ENCODE measurements at places on chromosomes 16 and 17. TPM values are rescaled to one million over a fixed set of nuclear protein-coding genes. Genes with fewer than 3 reads are reported as not detected.
A peak's percentile ranks its signal among the peaks of the same experiment; 100 is the strongest.

- H3K27me3 ChIP-seq, result no peaks in the 10 kb centered on the region
- no peaks in the 10 kb centered on the region for H3K36me3 ChIP-seq
- peaks cover 23% of the 10 kb centered on the region for H3K4me1 ChIP-seq
- H3K27ac ChIP-seq, result no peak overlapping the region
- no peak overlapping the region for H3K4me3 ChIP-seq
These were observed 14.9 kb downstream of the MYO1D start for GRCh38 chr17:32861981-32862380.

DNA sequence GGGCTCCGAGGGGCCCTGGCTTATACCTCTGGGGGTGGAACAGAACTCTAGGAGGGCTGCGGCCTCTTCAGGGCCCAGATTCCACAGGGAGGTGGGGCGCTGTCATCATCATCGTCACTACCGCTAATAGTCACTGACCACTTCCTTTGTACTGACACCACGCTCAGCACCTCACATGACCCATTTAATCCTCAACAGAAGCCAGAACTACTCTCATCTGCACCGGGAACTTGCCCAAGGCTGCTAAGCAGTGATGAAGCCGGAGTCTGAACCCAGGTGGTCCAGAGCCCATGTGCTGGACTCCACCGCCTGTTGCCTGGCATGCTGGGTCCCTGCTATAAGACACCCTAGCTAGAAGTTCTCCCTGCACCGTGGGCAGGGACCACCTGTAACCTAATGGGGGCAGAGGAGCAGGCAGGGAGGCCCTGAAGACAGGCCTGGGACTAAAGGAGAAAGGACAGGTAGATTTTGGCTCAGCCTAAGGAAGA lies 12.0 kb downstream of the UNC13D start:
- H3K4me3 ChIP-seq, result no peak overlapping the region
- H3K27me3 ChIP-seq, result no peaks in the 10 kb centered on the region
- peaks cover 9% of the 10 kb centered on the region for H3K4me1 ChIP-seq
- no peak overlapping the region for H3K27ac ChIP-seq
- peak; percentile 76 for DNase-seq

GRCh38 chr17:73013301-73013700 lies 79.2 kb downstream of the SLC39A11 start:
- DNase-seq, result no peak
- no peak overlapping the region for H3K27ac ChIP-seq
- no peak overlapping the region for H3K4me3 ChIP-seq
- peaks cover 7% of the 10 kb centered on the region for H3K4me1 ChIP-seq

DNA sequence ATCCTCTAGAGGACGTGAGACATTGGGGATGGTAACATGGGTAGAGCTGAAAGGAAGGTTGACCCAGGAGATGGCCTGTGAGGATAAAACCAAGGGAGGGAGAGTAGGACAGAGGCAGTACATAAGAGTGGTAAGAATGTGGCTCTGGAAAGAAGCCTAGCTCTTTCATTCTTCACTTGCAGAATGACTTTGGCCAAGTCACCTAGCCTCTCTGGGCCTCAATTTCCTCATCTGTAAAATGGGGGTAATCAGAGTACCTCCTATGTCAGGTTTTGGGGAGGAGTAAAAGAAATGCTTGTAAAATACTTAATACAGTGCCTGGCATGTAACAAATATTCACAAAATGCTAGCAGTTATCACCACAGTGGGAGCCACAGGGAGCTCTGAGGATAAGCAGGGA lies 6.9 kb downstream of the KDM6B start:
- no peak for DNase-seq
- H3K4me1 ChIP-seq, result peaks cover 20% of the 10 kb centered on the region
- no peaks in the 10 kb centered on the region for H3K27me3 ChIP-seq
- H3K27ac ChIP-seq, result peak overlapping the region; percentile 99
- H3K36me3 ChIP-seq, result no peaks in the 10 kb centered on the region

DNA sequence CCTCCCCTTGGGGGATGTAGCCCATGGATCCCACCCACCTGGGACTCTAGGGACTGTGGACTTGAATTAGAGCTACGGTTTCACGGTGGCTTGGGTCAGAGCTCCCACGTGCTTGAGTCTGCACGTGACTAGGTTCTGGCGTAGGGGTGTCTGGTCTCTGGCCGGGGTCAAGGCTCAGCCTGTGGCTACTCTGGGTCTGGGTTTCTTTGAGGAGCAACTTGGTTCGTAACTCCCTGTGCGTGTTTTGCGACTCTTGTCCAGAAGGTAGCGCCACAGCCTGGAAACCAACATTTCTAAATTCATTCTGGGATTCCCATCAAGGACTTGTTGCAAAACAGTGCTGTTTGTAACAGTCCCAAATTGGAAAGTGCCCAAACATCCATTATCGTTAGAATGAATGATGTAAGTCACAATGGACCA lies 470 bp upstream of the GGT6 start:
- H3K4me1 ChIP-seq, result no peaks in the 10 kb centered on the region
- DNase-seq, result no peak
- H3K4me3 ChIP-seq, result no peak overlapping the region
- no peaks in the 10 kb centered on the region for H3K36me3 ChIP-seq
- no peak overlapping the region for H3K27ac ChIP-seq

MYL4 gene
- polyA plus RNA-seq, result not detected

FZD2 gene
- polyA plus RNA-seq, result 6.3 TPM

Measured in GM23248 (cell line).